Hippocampal formation (tissue), 2 donors: ENCODE measurements at places on chromosomes 2 and 18.

GRCh38 chr2:45283764-45284620, 274.7 kb upstream of the SIX2 start:
- DNase-seq: no peak

GRCh38 chr2:12347066-12347493, 369.7 kb upstream of the TRIB2 start:
- DNase-seq: no peak

GRCh38 chr18:54857499-54857898, 29.2 kb downstream of the RAB27B start:
- no peak for DNase-seq

- no peak for DNase-seq
Measured at GRCh38 chr2:96665083-96665569, 22.6 kb downstream of the FER1L5 start.

DNA sequence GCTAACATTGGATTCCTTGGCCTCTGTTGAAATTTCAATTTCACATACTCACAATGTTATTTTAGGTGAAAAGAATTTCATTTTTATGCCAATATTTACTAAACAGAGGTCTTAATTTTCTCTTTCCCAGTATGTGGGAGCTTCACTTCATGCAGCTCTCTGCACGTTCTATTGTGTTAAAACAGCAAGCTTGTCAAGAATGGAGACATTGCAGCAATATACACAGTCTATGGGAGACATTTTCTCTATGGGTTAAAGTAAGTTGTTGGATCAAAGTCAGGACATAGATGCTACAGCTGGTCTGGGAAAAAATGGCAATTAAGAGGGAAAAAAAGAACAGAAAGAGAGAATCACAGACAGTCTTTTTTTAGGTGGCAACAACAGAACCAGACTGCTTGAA, 70.4 kb upstream of the ARHGAP15 start:
- DNase-seq: no peak

DNA sequence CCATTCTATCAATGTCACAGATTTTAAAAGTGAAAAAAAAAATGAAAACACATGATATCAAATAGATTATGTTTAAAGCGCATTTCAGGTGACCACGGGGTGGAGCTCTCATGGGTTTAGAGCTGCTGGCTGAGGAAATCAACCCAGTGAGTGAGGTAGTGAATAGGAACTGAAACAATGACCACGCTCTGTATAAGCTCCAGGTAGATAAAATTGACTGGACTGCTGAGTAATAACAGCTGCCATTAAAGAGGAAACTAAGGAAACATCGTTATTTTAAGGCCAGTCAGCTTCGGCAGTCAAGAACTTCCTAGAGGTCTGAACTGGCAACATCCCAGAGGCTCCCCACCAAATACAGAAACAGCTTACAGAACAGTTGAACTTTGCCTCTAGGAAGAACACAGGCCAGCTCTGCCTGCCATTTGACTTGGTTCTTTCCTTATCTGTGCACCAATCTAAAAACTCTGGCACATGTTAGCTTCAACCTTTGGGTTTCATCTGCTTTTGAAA, 185.9 kb downstream of the PDE1A start:
- no peak for DNase-seq

DNA sequence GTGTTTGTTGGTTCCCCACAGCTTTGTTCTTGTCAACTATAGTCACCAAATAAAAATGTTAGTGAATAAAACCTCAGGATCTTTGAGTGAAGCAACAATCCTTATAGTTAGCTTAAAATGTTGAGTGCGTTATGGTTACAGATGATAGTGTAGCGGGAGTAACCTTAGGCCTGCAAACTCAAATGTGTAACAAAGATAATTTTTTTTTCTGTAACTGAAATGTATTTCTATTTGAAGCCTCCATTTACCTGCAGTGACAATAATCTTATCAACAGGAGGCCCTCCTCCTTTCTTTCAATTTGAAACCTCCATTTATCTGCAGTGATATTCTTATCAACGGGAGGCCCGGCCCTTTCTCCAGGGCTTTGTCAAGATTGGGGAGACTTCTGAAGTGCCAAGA, 3.1 kb upstream of the C2orf49 start:
- DNase-seq: no peak

DNA sequence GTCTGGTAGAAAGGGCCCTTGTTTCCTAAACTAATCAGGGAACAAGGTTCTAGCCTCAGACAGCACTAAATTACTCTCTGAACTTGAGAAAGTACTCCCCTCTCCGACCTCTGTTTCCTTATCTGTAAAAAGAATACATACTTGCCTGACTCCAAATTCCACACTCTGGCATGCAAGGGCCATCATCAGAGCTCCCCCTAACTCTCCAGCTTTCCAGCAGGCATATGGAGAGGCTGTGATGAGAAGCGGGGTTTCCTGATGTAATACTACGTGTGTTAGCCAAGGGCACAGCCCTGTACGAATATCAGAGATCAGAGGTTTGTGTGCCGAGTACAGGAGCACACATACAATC, 1.8 kb upstream of the EVA1A start:
- DNase-seq: no peak

GRCh38 chr2:152564754-152565551, 152.3 kb downstream of the PRPF40A start:
- no peak for DNase-seq

GRCh38 chr18:34650121-34650545, 60.0 kb upstream of the DTNA start:
- DNase-seq: no peak

DNA sequence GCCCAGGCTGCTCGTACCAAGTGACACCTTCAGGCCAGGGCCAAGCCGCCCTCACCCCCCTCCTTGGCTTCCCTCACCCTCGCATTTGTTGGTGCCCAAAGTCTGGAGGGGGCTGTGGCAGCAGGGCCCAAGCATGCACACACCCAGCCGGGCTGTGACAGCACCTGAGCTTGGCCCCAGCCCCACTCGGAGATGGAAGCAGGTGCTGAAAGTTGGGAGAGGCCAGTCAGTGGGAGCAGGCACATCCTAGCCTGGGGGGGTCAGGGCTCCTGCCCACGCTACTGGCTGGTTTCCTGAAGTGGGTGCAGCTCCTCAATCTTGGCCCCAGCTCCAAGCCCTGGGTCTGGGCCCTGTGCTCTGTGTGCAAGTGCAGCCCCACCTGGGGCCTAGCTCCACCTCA, 228.0 kb downstream of the RDH14 start:
- DNase-seq: no peak
